RPMI7951 (cell line): ENCODE measurements at places on chromosomes 2 and 18.

DNA sequence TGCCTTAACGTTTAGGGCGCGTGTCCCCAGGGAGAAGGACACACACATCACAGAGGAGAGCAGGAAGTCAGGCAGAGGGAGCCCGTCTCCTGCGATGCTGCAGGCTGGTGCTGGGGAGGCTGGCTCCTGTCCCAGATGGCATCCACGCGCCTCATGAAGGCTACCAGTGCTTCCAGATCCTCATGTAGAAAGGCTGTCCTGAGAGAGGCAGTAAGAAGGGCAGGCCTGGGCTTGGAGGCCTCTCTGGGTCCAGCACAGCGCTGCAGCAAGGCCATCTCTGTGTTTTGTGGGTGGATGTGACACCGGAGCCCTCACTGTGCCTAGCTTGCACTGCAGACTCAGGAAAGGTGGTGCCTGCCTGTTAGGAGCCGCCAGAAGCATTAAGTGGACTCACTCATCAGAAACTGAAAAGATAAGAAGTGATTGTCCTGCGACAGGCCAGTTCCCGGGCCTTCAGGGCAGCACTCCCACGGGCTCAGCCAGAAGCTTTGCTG lies 62.7 kb downstream of the FAM168B start:
- no peak for DNase-seq

DNA sequence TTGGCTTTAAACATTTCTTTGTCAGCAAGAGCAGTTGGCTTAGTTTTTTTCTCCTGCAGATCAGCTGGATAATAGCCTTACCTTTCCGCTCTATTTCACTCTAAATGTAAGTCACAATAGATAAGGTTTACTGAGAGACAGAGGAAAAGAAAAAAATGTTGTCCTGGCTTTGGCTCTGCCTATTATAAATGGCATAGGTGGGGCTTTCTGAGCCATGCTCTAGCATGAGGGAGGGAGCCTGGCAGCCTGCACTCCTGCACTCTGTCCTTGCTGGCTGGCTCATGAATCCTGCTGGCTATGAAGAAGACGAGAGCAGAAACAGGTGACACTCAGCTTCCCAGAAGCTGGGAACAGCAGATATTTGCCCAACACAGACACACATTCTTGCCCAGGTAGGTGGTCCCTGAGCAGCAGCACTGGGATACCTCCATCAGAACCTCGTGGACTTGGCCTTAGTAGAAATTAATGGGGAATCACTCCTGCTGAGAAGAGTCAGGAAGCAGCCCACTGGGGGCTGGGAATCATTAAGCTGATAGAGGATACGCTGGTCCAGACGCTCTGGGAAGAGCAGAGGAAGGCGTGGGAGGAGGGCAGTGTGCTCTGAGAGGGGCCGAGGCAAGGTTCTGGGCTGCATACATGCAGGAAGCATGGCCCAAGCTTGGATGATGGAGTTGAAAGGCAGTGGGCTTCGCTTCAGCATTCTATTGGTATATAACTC lies 514.4 kb upstream of the HS6ST1 start:
- no peak for DNase-seq

DNA sequence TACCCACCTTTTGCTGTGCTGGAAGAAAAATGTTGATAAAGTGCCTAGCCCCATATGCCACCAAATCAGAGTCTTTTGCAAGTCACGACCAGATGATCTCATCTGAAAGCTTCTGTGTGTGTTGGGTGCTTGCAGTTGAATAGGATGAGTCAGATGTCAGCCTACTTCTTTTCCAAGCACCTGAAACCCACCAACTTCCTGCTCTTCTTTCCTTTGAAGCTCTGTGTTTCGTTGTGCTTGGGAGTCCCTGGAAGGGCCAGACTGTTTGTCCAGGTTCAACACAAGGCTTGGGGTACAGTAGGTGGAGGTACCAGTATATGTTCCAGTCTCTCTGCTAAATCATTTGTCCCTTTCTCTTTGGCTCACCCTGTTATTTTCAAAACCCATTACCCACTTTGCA lies 36.8 kb upstream of the LCLAT1 start:
- no peak for DNase-seq

DNA sequence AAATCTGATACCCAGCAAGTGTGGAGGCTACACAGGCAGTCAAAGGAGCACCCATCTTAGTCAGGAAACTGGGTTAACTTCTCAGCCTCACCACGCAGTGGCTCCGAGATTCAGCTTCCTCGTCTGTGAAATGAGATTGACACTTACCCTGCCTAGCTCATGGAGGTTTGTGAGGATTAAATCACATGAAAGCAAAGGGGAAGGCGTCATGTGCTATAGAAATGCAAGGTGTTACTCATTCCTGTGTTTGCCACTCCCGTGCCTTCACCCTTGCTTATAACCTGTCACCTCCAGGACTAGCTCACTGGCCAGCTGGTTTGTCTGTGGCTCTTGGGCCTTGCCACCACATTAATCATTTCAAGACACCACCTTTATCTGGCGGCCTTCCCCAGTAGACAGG lies 118.9 kb upstream of the FOSL2 start:
- no peak for DNase-seq

- DNase-seq, result no peak
Measured at GRCh38 chr2:98809878-98810587, 79.1 kb upstream of the MGAT4A start.

DNA sequence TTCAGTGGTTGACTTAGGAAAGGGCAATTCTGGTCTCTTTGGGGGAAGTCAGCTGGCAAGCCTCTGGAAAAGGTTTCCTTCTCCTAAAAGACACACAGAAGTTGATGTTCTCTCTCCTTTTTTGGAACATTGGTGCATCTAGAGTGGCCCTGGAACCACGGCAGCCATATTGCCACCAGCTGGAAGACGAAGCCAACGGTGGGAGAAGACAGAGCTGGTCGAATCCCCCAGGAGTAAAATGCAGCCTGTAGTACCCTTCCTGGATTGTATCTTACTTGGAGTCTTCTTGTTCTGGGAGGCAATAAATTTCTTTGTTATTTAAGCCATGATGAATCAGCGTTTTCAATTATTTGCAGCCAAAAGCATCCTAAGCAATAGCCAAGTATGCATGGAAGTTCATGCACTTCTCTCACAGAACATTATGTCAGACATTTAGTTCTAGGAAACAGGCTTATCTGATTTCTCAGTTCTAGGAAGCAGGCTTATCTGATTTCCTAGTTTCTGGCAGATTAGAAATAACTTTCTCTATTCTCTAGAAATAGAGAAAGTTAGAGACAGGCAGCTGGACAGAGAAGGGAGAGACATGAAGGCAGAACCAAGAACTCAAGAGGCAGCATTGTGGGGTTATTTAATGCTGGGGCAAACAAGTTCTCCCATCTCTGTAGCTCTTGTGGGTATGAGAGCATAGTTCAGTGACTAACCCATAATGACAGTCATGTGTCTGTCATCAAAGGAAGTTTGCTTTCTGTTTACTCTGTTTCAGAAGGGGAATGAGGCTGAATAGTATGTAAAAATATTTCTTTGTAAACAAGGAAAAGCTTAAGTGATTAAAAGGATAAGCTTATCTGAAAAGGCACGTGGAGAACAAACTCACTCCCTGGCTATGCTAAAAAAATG lies 40.5 kb upstream of the NABP1 start:
- peak; percentile 61 for DNase-seq

DNA sequence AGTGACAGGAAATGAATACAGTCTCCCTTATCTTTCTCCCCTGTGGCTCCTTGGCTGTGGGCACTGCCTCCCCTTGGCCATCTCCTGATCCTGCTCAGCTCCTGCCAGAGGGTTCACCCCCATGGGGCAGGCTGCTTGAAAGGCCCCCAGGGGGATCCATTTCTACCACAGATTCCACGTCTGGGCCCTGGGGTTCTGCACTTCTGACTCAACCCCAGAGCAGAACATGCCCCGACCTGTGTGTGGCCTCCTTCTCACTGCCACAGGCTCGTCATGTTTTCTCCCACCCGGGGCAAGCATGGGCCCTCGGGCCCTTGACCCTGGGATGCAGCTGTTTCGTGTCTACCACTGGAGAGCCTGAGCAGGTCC lies 122.2 kb downstream of the ACKR3 start:
- DNase-seq, result peak; percentile 49

GRCh38 chr2:196961889-196962288 lies 35.4 kb upstream of the PGAP1 start:
- DNase-seq, result no peak

DNA sequence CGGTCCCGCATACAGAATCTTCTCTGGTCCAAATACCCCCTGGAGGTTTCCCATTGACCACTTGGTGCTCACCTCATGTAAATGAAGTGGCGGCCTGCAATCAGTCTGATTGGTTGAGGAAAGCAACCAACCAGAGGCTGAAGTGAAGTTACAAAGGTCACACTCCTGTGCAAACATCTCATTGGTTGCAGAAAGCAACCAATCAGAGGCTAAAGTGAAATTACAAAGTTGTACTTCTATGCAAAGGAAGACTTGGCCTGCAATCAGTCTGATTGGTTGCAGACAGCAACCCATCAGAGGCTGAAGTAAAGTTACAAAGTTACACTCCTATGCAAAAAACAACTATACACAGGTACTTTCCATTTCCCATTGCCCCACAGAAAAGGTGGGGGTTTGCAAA lies 2.5 kb upstream of the SP100 start:
- DNase-seq, result no peak

DNA sequence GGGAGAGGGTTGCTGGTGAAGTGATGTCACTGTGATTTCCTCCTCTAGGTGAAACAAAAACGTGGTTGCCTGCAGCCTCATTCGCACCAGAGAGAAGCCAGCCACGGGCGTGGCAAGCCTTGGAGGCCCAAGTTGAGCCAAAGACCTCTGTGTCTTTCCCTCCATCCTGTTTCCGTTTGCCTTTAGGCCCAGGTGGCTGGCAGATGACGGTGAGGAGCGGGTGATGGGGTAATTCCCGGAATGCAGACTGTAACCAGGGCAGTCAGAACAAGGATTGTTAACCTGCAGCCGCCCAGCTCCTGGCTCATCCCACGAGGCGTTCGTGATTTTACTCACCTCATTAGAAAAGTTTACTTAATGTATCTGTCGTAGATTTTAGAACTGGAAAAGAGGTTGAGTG lies 14.4 kb downstream of the CTIF start:
- no peak for DNase-seq

DNA sequence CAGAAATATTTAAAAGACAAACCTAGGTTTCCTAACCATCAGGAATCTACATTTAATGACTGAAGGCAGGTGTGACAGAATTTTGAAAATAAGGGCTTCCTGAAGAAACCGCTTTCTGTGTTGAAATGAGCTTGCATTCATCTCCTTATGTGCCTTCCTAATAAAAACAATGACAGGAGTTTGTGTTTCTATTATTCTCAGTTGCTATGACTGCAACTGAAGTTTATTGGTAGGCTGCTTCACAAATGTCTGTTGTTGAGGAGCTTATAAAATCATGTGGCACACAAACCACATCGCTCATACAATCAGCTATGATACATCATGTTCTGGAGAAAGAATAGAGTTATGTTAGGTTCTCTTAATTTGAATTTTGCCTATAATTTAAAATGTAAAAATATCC lies 362.7 kb upstream of the SLC8A1 start:
- no peak for DNase-seq

DNA sequence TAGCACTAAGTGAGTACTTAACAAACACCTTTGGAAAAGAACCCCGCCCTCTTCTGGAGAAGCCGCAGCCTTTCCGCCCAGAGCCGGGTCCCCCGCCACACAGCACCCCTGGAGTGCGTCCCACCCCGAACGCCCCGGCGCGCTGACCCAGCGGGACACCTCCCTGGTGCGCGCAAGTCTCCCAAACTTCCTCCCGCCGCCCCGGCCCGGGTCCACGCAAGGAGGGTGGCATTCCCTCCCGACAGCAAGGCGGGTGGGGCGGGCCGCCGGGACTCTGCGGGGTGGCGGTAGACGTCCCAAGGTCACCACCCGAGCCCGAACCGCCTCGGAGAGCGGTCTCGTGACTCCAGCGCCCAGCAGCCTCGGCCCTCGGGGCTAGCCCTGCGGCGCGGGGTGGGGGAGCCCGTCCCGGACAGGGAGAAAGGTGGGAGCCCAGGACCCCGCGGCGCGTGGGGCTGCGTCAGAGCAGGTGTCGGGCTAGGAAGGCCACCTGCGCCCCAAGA lies 598 bp downstream of the CCDC93 start:
- peak; percentile 28 for DNase-seq

GRCh38 chr2:232633413-232634205 lies at the start of gene EFHD1:
EFHD1 (plus strand) TSS chr2:232633604; CDS start chr2:232633705, 101 bp downstream.
- DNase-seq, result peak; percentile 70

- peak; percentile 15 for DNase-seq
Measured at GRCh38 chr2:53568469-53568868, 199.1 kb upstream of the CHAC2 start.

DNA sequence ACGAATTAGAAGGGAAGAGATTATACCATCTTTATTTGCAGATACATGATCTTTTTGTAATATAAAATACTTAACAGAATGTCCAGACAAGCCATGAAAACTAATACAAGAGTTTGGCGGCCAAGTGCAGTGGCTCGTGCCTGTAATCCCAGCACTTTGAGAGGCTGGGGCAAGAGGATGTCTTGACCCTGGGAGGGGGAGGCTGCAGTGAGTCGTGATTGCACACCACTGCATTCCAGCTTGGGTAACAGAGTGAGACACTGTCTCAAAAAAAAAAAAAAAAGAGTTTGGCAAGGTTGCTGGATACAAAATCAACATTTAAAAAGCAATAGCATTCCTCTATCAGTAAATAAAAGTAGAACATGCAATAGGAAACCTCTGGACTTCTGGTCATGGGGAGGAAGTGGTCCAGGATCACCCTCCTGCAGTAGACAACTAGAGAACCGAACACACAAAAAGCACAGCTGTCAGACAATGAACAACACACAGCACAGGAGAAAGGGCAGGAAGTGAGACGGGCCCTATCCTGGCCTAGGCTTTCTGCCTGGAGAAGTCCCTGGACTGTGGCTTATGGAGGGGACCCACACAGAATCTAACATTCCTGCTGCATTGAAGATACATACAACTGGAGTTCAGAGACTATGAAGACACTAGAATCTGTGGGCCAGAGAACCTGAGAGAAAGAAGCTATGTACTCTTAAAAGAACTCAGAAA lies 118.9 kb upstream of the ARL4C start:
- no peak for DNase-seq

DNA sequence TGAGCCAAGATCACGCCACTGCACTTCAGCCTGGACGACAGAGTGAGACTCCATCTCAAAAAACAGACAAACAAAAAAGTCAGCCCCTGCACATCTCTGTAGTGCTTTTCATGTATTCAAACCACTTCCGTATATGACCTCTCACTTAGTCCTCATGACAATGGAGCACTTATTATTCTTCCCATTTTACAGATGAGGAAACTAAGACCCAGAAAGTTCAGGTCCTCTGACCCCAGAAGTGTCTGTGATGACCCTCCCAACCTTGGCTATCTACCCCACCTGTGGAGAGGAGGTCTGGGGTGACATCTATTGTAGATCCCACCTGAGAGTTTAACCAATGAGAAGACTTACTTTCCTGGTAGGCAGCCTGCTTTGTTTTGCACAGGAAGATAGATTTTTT lies 21.6 kb upstream of the MAPRE3 start:
- DNase-seq, result no peak

GRCh38 chr2:19963386-19963785 lies 26.5 kb downstream of the WDR35 start:
- no peak for DNase-seq

- DNase-seq, result no peak
Measured at GRCh38 chr2:168401771-168402170, 54.3 kb upstream of the CERS6 start.

DNA sequence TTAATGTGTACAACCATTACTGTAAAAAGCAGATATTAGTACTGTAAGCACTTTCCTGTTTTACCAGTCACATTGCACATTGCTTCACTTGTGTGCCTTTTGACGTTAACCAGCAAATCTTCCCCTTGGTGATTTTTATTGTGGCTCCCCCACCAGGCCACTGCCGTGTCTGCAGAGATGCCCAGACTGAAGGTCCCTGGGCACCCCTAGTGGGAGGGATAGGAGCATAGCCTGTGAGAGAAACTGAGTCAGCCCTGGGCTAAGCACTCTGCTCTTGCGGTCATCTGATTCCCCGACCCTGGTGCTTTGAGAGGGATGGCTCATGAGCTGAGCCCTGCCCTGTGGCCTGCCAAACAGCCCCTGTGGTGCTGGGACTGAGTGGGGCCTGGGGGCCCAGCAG lies 73.4 kb downstream of the INPP4A start:
- no peak for DNase-seq
